ENCODE measurements at places on chromosomes 5 and 9.

GRCh38 chr5:93571114-93571949, 9.7 kb downstream of the NR2F1-AS1 start:
- peak; percentile 4 for DNase-seq

DNA sequence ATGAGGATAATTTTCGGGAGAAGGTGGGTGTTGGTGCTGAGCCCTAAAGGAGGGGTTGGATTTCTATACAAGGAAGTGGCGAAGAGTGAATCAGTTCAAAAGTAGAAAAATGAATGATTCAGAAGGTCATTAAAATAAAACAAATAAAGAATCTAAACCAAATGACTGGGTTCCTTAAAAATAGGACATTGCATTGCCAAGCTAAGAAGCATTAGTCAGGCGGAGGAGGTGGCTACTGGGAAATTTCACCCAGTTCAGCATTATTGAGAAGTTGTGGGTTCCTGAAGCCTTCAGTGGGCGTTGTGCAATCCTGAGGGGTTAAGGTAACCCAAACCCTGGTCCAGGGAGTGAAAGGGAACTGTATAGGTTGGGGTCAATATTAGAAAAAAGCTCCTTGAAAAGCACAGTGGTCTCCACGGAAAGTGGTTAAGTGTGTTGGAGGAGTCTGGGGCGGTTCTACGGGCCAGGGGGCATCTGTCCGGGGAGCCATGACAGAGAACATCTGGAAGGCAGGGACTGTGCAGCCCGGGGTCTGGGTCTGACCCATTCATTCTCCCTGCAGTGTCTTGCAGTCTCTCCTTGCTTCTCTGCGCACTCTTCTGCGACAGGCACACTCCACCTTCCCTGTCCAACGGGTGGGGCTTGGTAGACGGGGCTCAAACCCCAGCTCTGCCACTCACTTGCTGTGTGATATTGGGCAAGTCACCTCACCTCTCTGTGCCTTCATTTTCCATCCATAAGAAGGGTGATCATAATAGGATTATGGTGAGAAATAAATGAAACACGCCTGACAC, 27.6 kb upstream of the DUSP1 start:
- peak; percentile 71 for DNase-seq

GRCh38 chr5:145585-146323, 45.5 kb upstream of the LRRC14B start:
- no peak for DNase-seq

DNA sequence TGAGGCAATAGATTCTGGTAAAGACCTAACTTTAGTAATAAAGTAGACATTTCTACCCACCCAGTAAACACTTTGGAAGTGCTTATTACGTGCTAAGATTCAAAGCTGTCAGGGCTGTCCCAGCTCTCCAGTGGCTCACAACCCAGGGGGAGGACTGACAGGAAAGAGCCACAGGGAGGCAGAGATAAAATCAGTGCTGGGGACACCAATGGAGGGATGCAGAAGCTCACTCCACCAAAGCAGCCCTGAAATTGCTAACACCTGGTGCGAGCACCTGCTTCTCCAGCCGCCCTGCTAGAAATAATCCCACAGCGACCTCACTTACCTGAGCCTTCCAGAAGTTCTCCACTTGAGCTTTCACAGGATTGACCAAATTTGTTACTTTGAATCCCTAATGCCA, 501.0 kb downstream of the BNC2 start:
- no peak for DNase-seq

DNA sequence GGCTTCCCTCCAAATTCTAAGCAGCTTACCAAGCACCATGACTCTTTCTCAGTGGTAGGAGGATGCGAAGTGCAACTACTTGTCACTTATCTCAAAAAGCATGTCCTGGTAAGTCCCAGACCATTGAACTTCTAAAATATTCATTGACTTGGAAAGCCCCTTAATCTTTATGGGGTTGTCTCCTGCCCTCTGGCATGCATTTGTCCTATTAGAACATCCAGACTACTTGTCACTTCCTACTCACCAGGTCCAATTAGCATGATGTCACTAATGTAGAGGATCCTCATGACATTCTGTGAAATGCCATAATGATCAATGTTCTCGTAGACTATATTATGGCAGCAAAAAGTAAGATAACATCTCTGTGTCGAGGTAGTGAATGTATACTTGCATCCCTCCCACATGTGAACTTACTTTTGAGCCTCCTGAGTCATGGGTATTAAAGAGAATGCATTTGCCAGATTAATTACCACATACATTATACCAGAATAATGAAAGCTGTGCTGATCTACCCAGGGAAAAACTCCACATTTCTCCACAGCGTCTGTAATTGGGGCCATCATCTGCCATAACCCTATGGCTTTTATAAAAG, 63.5 kb upstream of the RAD23B start:
- DNase-seq = no peak

DNA sequence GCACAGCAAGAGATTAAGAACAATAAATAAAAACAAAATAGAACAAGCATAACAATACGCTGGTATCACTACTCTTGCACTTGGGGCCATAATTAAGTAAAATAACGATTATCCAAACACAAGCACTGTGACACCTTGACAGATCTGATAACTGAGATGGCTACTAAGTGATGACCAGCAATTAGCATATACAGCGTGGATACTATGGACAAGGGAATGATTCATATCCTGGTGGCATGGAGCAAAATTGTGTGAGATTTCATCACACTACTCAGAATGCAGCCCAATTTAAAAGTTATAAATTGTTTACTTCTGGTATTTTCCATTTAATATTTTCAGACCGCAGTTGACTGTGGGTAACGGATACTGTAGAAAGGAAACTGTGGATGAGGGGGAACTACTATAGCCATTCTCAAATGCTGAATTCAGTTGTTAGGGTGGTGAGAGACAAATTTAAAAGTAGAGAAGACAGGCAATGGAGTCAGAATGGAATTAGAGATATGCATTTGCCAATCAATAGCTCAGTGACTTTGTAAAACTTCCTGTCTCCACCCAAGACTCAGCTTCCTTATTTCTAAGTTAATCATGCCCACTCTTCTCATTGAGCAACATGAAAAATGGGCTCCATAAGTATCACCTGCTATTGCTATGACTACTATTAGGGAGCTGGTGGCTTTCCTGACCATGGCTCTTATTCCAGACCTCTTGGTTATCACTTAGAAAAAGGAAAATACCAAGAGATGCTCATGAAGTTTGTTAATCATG, 300.8 kb downstream of the TRIM32 start:
- DNase-seq = no peak

- DNase-seq = no peak
Observed at GRCh38 chr9:126564128-126564527, 49.6 kb upstream of the LMX1B start.

DNA sequence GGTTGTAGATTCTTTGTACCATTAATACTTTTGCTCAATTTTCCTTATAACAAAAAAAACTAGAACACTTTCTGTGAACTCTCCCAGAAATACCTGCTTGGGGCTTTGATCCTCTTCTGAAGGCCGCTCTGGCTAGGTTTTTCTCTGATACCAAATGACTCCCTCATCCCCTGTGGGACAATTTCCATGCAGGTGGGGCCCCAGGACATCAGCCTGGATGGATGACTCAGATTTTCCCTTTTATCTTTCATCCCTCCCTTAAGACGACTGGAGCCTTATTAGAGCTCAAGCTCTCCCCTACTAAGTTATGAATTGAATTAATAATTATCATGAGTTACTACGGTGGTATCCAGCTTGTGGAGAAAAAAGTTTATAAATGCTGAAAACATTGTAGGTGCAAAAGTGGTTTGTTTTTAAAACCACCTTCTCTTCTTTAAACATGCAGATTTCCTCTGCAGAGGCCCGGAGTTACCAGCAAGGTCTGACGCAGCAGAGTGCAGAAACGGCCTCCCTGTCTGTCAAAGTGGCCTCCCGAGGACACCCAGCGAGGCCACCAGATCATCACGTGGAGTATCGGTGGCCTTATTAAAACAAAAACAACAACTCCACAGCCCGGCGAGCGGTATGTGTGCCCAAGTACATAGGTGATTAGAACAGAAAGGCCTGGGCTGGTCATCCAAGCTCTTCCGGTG, 50.8 kb upstream of the IRX4 start:
- no peak for DNase-seq

DNA sequence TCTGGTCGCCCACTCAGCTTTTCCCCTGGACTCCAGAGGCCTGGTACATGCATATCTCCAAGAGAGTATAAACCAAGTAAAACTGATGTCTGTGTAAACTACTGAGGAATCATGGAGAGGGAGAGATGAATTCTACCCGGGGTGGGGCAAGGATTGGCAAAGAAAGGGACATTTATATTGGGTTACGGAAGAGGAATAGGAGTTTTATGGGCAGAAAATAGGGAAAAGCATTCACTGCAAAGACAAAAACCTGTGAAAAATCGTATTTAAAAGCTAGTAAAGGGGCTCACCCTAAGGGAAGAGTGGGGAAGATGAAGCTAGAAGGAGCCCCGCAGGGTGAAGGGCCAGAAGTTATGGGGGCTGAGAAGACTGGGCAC, 248.0 kb upstream of the KLF4 start:
- no peak for DNase-seq

DNA sequence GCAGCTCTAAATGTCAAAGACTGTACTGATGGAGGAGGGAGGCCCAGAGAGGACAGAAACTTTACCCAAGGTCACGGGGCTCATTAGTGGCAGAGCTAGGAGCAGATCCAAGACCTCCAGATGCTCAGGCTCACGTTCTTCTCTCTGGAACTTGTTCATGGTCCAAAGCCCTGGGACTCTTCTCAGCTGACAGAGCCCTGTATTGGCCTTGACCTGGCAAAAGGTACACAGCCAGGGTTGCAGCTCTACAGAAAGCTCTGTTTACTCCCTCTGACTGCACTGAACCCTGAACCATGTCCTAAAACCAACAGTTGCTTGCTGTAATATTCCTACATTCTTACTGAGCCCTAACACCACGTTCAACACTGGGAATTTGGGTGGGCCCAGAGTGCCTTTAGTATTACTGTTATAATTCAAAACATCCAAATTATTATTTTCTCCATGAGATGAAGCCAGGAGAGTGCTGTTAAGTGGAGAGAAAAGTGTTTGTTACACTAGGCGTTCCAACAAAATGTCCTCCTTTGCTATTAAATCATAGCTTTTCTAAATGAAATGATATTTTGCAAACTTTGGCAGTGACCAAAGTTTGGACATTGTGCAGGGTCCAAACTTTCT, 602.4 kb upstream of the CLINT1 start:
- no peak for DNase-seq

GRCh38 chr9:34610434-34611206, 1.3 kb downstream of the RPP25L start:
- DNase-seq = no peak

DNA sequence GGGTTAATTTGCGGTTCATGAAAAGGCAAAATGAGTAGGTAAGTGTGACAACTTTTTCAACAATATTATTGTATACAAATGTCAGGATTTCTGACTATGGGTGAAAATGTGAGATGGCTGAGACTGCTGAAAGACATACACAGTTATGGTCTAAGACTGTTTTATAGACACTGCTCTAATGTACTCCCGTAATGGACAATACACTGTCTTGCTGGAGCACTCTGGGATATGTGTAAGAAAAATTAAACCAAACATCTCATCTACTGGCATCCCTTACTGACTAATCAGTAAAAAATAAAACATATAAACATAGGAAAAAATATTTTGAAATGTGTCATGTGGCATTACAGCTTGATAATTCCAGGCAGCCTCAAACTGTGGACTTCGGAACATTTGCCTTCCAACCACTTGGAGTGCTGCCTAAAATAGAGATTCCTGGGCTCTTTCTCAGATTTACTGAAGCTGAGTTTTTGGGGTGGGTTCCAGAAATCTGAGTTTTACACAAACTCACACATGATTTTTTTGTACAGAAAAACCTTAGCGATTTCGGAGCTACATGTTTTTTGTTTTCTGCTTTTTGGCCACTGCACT, 233.9 kb upstream of the TBCA start:
- peak; percentile 72 for DNase-seq

DNA sequence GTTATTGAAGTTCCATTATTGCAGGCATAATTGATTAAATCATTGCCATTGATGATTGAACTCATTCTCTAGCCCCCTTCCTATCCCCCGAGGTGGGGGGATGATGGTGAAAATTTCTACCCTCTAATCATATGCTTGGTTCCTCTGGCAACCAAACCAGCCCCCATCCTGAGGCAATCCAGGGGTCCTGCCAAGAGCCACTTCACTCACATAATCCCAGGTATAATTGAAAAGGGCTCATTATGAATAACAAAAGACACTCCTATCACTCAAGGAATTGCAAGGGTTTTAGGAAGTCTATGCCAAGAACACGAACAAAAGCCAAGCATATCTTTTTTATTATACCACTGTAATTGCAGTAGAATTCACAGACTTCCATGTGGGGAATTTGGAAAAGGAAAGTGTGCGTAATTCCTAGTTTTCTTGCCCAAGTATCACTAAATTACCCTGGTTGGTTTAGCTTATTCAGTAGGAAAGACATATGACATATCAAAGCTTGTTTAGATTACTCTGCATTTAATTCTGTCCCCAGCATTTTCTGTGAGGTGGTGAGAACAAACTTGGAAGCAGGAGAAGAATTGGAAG, 130.7 kb upstream of the TAF11L2 start:
- DNase-seq = no peak

DNA sequence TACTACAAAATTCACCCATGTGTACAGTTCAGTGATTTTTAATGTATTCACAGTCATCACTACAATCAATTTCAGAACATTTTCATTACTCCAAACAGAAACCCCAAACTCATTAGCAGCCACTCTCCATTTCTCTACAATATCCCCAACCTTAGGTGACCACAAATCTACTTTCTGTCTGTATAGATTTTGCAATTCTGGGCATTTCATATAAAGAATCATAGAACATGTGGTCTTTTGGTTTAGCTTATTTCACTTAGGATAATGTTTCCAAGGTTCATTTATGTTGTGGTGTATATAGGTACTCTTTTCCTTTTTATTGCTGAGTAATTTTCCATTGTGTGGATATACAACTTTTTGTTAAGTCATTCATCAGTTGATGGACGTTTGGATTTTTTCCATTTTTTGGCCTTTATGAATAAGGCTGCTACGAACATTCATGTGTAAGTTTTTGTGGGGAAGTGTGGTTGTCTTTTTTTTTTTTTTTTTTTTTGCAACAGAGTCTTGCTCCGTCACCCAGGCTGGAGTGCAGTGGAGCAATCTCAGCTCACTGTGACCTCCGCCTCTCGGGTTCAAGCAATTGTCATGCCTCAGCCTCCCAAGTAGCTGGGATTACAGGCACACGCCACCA, 54.5 kb downstream of the DOCK8 start:
- DNase-seq = no peak

- no peak for DNase-seq
Observed at GRCh38 chr9:88706193-88707113, 171.5 kb downstream of the NXNL2 start.

DNA sequence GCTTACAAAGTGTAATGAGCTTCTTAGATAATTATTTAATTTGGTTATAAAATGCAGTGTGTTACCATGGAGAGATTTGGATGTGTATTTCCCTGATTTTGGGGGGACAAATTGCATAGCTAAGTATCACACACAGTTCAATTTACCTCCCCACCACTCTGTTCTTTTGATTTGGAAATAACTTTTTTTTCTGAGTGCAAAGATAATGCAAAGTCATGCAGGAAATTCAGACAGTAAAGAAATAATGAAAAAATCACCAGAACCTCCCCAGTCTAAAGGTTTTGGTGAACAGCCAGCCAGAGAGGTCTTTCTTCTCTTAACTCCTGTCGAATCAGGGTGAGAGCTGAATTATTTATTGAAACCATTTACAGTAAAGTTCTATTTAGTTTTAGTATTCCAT, 3.2 kb downstream of the ADGRV1 start:
- DNase-seq = no peak

- DNase-seq = no peak
Observed at GRCh38 chr9:22119522-22120158, 110.5 kb upstream of the CDKN2B start.
